ENCODE measurements at places on chromosomes 3 and 15. TPM values are rescaled to one million over a fixed set of nuclear protein-coding genes. Genes with fewer than 3 reads are reported as not detected.

DNA sequence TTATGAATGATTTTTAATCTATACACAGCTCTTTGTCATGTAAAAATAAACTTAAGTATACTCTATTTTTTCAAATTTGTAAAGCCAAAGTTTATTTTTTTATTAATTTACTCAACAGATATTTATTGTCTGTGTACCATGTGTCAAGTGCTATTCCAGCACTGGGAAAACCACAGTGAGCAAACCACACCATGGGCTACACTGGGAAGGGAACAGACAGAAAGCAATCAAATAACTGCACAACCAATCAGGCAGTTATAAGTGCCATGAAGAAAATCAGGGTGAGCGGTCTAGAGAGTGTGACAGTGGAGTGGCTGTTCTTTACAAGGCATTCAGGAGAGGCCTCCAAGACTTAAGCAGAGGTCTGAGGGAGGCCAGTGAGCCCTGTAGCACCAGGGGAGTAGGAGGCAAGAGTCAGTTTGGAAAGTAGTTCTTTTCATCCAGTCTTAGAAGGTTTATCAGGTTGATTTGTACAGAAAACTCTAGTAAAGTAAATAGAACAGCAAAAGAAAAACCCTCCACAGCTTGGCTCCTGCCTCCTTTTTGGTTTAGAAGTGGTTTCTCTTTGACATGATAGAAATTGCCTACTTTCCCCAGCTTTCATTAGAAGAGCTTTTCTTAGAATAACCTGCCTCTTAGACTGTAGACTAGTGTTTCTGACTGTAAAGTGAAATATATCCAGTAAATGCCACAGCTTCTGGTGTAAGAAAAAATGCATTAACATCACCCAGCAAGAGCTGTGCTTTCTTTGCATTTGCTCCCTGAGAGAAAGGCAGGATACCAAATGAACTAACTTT is 13.7 kb downstream of the EIF2AK4 start:
- H3K27ac ChIP-seq = no peak overlapping the region
- H3K27me3 ChIP-seq = no peaks in the 10 kb centered on the region
- H3K36me3 ChIP-seq = no peaks in the 10 kb centered on the region
- DNase-seq = no peak
- H3K4me1 ChIP-seq = no peaks in the 10 kb centered on the region
- no peak overlapping the region for H3K4me3 ChIP-seq

DNA sequence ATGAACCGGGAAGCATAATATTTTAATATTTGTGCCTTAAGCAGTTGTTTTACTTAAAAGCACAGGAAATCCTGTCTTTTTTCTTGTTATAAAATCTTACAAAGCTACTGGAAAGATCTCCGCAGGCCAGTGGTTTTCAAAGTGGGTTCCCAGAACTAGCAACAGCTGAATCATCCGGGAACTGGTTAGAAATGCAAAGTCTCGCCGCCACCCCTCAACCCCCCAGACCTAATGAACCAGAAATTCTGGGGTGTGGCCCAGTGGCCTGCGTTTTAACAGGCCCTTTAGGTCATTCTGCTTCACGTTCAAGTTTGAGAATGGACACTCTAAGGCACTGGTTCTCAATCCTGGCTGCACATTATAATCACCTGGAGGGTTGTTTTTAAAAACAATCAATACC is 74.7 kb downstream of the PDZRN3 start:
- H3K4me3 ChIP-seq = no peak overlapping the region
- no peak overlapping the region for H3K27ac ChIP-seq
- no peak for DNase-seq
- peaks cover 16% of the 10 kb centered on the region for H3K4me1 ChIP-seq

Gene METTL6
- total RNA-seq = 24.1 TPM

DNA sequence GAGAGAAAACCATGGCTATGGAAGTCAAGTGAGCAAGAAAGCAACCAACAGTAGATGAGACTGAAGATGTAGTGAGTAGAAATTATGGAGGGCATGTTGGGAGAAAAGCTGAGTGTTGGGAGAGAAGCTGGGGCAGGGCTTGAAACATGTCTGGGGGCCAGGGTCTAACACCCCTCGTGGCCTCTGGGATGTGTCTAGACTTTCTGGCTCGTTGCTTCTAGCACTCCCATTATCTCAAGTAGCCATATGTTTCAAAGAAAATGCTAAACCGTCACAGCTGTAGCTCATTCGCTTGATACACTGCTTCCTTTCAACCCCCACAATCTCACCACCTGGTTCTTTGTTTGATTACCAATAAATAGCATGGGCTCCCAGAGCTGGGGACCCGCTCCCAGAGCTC is 83.8 kb upstream of the BCHE start:
- H3K36me3 ChIP-seq = no peaks in the 10 kb centered on the region
- H3K27ac ChIP-seq = no peak overlapping the region
- no peak for DNase-seq
- H3K4me1 ChIP-seq = no peaks in the 10 kb centered on the region
- no peaks in the 10 kb centered on the region for H3K27me3 ChIP-seq

DNA sequence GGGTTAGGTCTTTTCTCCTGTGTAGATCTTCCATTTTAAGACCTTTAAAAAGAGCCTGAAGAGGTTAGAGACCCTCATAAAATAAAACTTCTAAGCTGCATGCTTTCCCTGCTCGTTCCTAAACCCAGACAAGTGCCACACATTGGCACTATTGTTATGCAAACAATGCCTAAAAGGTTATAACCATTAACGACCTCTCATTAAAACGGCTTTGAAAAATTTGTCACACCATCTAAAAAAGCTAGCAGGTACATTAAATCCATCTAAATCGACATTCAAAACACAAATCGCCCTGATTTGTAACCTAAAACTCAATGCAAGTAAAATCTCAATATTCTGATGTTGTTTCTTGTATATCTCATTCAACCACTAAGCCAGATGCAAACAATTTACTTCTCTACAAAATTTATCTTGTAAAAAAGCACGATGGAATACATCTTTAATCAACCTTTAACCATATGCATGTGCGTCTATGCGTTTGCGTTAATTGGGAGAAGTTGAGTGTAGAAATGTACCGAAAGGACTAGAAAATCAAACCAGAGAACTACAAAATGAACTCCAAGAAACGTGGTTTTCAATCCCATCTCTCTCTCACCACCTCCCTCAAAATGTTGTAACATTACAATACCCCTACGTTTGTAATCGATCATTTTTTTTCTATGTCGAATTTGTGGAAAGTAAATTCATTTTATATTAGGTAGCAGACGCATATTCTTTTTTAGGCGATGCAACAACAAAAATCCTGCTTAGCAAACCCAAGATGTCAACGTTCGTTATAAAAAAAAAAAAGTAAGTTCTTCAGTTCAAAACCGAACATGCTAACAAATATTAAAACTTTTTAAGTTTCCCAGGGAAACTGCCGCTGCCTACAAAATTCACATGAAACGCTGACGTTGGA is 1.2 kb downstream of the ALDH1A2 start:
- H3K36me3 ChIP-seq = no peaks in the 10 kb centered on the region
- no peaks in the 10 kb centered on the region for H3K27me3 ChIP-seq
- no peaks in the 10 kb centered on the region for H3K4me1 ChIP-seq

Gene CACNA2D2
- total RNA-seq = 5.9 TPM

- H3K4me1 ChIP-seq = no peaks in the 10 kb centered on the region
- DNase-seq = no peak
- no peak overlapping the region for H3K27ac ChIP-seq
- no peak overlapping the region for H3K4me3 ChIP-seq
- H3K27me3 ChIP-seq = no peaks in the 10 kb centered on the region
Observed at GRCh38 chr3:115857518-115858136, 234.3 kb downstream of the GAP43 start.

DNA sequence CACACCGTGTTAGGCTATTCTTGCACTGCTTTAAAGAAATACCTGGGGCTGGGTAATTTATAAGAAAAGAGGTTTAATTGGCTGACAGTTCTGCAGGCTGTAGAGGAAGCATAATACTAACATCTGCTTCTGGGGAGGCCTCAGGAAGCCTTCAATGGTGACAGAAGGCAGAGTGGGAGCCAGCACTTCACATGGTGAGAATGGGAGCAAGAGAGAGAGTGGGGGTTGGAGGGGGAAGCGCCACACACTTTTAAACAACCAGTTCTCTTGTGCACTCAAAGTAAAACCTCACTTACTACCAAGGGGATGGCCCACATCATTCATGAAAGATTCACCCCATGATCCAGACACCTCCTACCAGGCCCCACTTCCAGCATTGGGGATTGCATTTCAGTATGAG is 181.1 kb downstream of the APBA2 start:
- H3K27ac ChIP-seq = no peak overlapping the region
- DNase-seq = no peak
- no peaks in the 10 kb centered on the region for H3K4me1 ChIP-seq
- no peak overlapping the region for H3K4me3 ChIP-seq

Gene SLC2A2
- 0.18 TPM for total RNA-seq

DNA sequence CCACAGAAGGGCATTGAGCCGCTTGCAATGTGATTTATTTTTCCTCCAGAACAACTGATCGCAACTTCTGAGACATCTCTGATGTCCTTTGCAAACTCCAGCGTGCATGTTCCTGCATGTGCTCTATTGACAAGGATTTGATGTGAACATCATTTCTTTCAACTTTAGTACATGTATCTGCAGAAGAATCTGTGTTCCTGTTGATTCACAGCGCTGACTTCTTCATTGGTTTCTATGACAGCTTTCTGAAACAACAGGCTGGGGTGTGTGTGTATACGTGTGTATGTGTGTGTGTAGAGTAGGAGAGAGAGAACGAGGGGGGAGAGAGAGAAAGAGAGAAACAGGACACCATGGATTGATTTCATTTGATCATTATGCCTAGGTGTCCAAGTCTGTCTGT is 56.7 kb upstream of the CMTM8 start:
- H3K36me3 ChIP-seq = no peaks in the 10 kb centered on the region
- DNase-seq = no peak
- no peak overlapping the region for H3K4me3 ChIP-seq
- no peaks in the 10 kb centered on the region for H3K4me1 ChIP-seq

- no peak overlapping the region for H3K27ac ChIP-seq
- H3K4me1 ChIP-seq = peaks cover 22% of the 10 kb centered on the region
- DNase-seq = no peak
- no peaks in the 10 kb centered on the region for H3K27me3 ChIP-seq
- H3K4me3 ChIP-seq = peak overlapping the region; percentile 92
Observed at GRCh38 chr15:39582977-39583595, 2.2 kb downstream of the THBS1 start.

Gene CNTN4
- total RNA-seq = 0.35 TPM

GRCh38 chr3:45950686-45951600 is 7.7 kb downstream of the CXCR6 start:
- no peaks in the 10 kb centered on the region for H3K36me3 ChIP-seq
- no peak for DNase-seq
- no peak overlapping the region for H3K27ac ChIP-seq
- no peaks in the 10 kb centered on the region for H3K27me3 ChIP-seq

Gene TBC1D21
- not detected for total RNA-seq

GRCh38 chr15:94008104-94009074 is 223.0 kb upstream of the MCTP2 start:
- DNase-seq = no peak
- H3K27ac ChIP-seq = no peak overlapping the region
- no peaks in the 10 kb centered on the region for H3K27me3 ChIP-seq
- peaks cover 2% of the 10 kb centered on the region for H3K4me1 ChIP-seq

Gene GATM
- total RNA-seq = 132 TPM

Gene CADPS
- 4.4 TPM for total RNA-seq

Gene SPINK8
- not detected for total RNA-seq

- H3K36me3 ChIP-seq = no peaks in the 10 kb centered on the region
- H3K27me3 ChIP-seq = no peaks in the 10 kb centered on the region
Observed at GRCh38 chr3:89268059-89268458, 160.6 kb downstream of the EPHA3 start.

Gene CPB1
- total RNA-seq = 0.50 TPM

- H3K4me1 ChIP-seq = no peaks in the 10 kb centered on the region
- H3K27ac ChIP-seq = no peak overlapping the region
- no peaks in the 10 kb centered on the region for H3K36me3 ChIP-seq
- H3K4me3 ChIP-seq = no peak overlapping the region
- H3K27me3 ChIP-seq = no peaks in the 10 kb centered on the region
- DNase-seq = no peak
Observed at GRCh38 chr3:133943639-133944141, 48.0 kb upstream of the RAB6B start.

Gene LINGO1
- total RNA-seq = 0.92 TPM

Gene PLA2G4E
- not detected for total RNA-seq

Gene SLC27A2
- 0.47 TPM for total RNA-seq

- H3K36me3 ChIP-seq = no peaks in the 10 kb centered on the region
- peak; percentile 77 for DNase-seq
- no peak overlapping the region for H3K4me3 ChIP-seq
- no peaks in the 10 kb centered on the region for H3K27me3 ChIP-seq
- H3K27ac ChIP-seq = no peak overlapping the region
Observed at GRCh38 chr15:58546635-58547627, 115.1 kb downstream of the LIPC start.

DNA sequence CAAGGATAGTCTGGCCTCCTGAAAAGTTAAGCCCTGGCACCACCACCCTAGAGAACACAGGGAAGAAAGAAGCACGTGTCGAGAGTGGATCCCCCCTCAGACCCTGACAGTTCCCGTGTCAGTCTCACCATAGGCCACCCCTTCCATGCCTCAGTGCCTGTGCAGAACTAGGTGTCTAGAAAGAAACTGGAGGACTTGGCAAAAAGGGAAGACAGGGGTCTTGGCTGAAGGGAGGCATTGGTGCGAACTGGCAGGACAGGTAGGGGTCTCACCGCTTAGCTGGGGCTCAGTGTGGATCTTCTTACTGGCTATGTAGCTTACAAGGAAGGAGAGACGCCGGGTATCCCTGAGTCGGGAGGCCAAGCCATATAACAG is 518 bp downstream of the QARS1 start:
- H3K27me3 ChIP-seq = no peaks in the 10 kb centered on the region
- H3K36me3 ChIP-seq = no peaks in the 10 kb centered on the region
- peaks cover 2% of the 10 kb centered on the region for H3K4me1 ChIP-seq
- no peak for DNase-seq
- no peak overlapping the region for H3K27ac ChIP-seq

Gene GLDN
- 2.2 TPM for total RNA-seq

Gene TTLL13
- not detected for total RNA-seq

GRCh38 chr3:143421556-143421955 is 302.0 kb downstream of the CHST2 start:
- no peak overlapping the region for H3K27ac ChIP-seq
- H3K36me3 ChIP-seq = no peaks in the 10 kb centered on the region
- H3K4me1 ChIP-seq = no peaks in the 10 kb centered on the region

DNA sequence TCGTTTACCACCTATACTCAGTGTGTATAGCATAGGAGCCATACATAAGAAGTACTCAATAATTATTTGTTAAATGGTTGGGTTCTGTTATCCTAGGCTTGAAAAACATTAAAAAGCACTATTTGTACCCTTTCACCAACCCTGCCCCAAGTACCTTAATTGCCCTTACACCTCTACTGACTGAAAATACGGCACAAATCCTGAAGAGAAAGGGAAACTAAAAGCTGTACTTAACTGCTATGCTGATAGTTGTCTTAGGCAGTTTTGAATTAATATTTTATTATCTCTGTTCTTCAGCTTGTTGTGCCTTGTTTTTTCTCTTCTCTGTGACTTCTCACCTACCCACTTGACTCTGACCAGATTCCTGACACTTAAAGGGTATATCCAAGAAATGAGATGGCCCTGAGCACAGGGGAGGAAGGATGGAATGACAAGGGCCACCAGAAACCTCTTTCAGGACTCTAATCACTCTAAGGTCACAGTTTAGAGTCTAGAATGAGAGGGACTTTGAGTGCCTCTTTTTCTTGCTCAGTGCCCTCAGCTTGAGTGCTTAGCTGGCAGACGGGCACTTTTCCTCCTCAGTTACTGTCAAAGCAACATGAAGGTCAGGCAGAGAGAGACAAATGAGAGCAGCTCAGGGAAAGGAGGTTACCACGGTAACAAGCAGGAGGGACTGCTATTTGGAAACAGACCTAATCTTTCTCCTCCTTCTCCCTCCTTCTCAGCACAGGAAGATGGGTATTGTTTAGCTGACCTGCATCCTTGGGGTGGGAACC is 136.5 kb downstream of the ZNF609 start:
- peaks cover 12% of the 10 kb centered on the region for H3K4me1 ChIP-seq
- no peak overlapping the region for H3K4me3 ChIP-seq
- no peaks in the 10 kb centered on the region for H3K27me3 ChIP-seq
- DNase-seq = no peak
- peak overlapping the region; percentile 6 for H3K27ac ChIP-seq

Gene C3orf49
- total RNA-seq = not detected

Gene CMTM7
- total RNA-seq = 7.6 TPM

Data from ovary (tissue), 10 donors.